ENCODE measurements at places on chromosomes 4 and X. TPM values are rescaled to one million over a fixed set of nuclear protein-coding genes. Genes with fewer than 3 reads are reported as not detected.

GRCh38 chr4:89324671-89325070 lies 17.1 kb upstream of the GPRIN3 start:
- DNase-seq, result no peak

GRCh38 chr4:127667772-127668171 lies 35.0 kb downstream of the INTU start:
- no peak for DNase-seq

GRCh38 chr4:138689593-138689992 lies 326.0 kb upstream of the NOCT start:
- DNase-seq, result no peak

- DNase-seq, result no peak
These were observed 697.3 kb upstream of the MAGEB2 start for GRCh38 chrX:29518100-29518499.

- DNase-seq, result no peak
These were observed 99.1 kb downstream of the CHRNA9 start for GRCh38 chr4:40434126-40434687.

Gene MRPS18C
- total RNA-seq, result 26.1 TPM

- DNase-seq, result no peak
These were observed 34.0 kb upstream of the PLAC1 start for GRCh38 chrX:134692233-134692632.

DNA sequence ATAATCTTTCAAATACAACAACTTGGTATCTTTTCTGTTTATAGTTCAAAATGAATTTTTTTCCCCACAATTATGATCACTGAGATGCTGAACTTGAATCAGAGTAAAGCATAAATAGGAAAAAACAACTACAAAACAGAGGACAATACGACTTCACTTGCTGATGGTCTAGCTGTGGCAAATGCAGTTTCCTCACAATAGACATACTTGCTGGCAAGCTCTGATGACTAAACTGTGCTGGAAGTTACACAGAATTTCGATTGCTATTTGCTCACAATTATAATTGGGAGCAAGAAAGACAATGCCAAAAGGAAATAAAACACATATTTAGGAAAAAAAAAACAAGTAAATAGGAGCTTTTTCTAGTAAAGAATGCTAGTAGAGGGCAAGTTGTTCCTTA lies 14.7 kb downstream of the VEGFC start:
- peak; percentile 60 for DNase-seq

GRCh38 chr4:99281261-99281660 lies 9.5 kb downstream of the ADH1A start:
- no peak for DNase-seq

GRCh38 chr4:99300934-99301333 lies 10.1 kb upstream of the ADH1A start:
- peak; percentile 100 for DNase-seq

Gene PHKA1
- 3.5 TPM for total RNA-seq

- DNase-seq, result peak; percentile 39
These were observed 115.5 kb upstream of the MYOZ2 start for GRCh38 chr4:119020158-119020557.

- no peak for DNase-seq
These were observed 18.0 kb upstream of the PDHA2 start for GRCh38 chr4:95821867-95822266.

- DNase-seq, result peak; percentile 32
These were observed 1.2 kb downstream of the GNPDA2 start for GRCh38 chr4:44725166-44725565.

GRCh38 chr4:125486351-125486750 lies 171.6 kb downstream of the FAT4 start:
- no peak for DNase-seq

- no peak for DNase-seq
These were observed 67.9 kb upstream of the STK26 start for GRCh38 chrX:131955099-131955777.

- no peak for DNase-seq
These were observed 561.3 kb upstream of the GRIA3 start for GRCh38 chrX:122622795-122623194.

DNA sequence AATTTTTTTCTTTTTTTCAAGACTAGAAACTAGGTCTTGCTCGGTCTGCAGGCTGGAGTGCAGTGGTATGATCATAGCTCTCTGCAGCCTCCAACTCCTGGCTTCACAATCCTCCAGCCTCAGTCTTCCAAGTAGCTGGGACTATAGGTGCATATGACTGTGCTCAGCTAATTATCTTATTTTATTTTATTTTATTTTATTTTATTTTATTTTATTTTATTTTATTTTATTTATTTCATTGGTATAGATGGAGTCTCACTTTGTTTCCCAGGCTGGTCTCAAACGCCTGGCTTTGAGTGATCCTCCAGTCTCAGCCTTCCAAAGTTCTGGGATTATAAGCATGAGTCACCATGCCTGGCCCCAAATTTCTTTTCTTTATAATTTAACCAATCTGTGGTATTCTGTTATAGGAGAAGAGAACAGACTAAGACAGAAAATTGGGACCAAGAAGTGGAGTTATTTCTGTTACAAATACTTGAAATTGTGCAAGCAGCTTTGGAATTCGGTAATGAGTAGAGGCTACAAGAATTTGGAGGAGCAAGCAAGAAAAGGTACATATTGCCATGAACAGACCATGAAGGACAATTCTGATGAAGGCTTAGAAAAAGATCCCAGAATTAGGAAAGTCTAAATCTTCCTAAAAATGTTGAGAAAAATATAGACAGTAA lies 4.0 kb upstream of the PRDM5 start:
- no peak for DNase-seq

GRCh38 chr4:37588150-37588549 lies 98.0 kb downstream of the RELL1 start:
- no peak for DNase-seq

- no peak for DNase-seq
These were observed 169.2 kb downstream of the FRAS1 start for GRCh38 chr4:78226279-78226678.

- peak; percentile 59 for DNase-seq
These were observed 5.6 kb upstream of the SPRY1 start for GRCh38 chr4:123390846-123391456.

Gene NEUROG2
- total RNA-seq, result not detected

Gene PRICKLE3
- total RNA-seq, result 2.9 TPM

DNA sequence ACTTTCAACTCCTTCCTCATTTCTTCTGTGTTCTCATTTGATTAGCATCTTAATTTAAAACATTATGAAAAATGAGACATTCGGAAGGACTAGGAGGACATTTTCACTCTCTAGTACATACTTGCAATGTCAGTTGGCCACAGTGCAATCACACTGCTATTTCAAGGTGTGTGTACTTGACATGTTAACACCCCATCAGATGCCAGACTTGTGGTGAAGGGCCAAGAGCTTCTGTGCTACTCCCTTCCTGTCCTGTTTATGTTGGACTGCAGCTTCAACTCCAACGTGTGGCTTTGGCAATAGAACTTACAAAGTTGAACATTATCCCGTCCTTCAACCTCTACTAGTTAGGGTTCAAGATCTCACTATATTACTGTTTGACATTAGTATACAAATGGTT lies 221.0 kb downstream of the PALLD start:
- DNase-seq, result peak; percentile 58

GRCh38 chr4:140753329-140753728 lies 2.9 kb downstream of the TBC1D9 start:
- no peak for DNase-seq

- peak; percentile 48 for DNase-seq
These were observed 426 bp downstream of the SLBP start for GRCh38 chr4:1711571-1712215.
